ENCODE measurements at places on chromosomes 1 and 21.

DNA sequence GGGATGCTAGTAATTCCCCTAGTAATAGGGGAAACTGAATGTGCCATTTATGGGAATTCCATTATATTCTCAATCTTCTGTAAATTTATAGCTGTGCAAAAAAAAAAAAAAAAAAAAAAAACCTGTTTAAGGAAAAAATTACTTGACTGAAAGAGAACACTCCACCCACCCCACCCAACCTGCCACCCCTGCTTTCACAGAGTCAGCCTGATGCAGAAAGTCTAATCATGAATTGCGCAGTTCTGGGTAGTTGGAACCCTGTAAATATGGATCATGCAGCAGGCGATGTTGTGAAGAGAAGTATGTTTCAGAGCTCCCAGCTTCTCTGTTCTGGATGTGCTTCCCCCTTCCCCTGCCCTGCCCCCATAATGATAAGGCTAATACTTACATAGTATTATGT is 19.6 kb upstream of the LAMC2 start:
- DNase-seq, result no peak

GRCh38 chr21:41957991-41958766 is 4.4 kb upstream of the C2CD2 start:
- no peak for DNase-seq

- no peak for DNase-seq
Measured at GRCh38 chr1:8217011-8217711, 100.8 kb upstream of the SLC45A1 start.

DNA sequence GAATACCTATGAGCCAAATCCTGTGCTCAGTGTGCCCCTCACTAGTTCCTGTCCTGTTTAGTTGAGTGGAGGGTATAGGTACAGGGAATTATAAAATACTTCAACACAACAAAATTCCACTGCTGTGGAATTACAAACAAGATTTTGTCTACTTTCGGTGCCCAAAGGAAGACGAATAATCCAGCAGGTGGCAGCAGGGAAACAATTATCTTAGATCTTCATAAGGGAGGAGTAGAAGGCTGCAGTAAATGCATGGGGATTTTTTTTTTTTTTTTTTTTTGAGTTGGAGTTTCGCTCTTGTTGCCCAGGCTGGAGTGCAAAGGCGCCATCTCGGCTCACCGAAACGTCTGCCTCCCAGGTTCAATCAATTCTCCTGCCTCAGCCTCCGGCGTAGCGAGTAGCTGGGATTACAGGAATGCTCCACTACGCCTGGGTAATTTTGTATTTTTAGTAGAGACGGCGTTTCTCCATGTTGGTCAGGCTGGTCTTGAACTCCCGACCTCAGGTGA is 2.0 kb upstream of the PIP5K1A start:
- peak; percentile 50 for DNase-seq

DNA sequence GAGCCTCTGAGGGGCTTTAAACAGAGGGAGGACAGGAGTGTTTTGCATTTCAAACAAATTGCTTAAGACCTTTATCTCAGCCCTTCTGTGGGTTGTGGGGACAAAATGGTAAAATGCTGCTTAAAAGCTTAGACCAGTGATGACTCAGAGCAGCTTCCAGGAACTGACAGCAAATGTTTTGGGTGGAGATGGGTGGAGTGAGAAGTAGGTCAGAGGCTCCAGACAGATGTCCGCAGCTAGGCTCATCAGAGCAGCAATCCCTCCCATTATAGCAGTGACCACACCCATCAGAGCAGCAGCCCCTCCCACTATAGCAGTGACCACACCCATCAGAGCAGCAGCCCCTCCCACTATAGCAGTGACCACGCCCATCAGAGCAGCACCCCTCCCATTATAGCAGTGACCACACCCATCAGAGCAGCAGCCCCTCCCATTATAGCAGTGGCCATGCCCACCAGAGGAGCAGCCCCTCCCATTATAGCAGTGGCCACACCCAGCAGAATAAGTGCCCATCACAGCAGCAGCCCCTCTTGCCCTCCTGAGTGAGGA is 532.2 kb downstream of the MATN1 start:
- DNase-seq, result peak; percentile 12
